Left renal pelvis (tissue), 4 donors: ENCODE measurements at places on chromosomes 5 and 9. TPM values are rescaled to one million over a fixed set of nuclear protein-coding genes. Genes with fewer than 3 reads are reported as not detected.

DNA sequence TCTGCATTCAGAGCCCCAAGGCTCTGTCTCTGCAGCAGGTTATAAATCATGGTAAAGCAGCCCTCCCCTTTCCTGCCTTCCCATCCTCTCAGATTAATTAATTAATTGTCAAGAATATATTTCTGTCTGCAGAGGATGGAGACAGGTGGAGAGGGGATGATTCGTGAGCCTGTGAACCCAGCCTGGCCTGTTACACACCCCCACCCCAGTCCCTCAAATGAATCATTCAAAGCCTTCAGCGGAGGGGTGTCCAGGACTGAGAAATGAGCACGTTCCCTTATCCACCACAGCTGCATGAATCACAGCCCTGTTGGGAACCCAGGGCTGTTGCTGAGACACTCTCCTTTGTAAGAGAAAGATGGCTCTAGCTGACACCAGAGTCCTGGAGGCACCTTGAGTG is 56.0 kb downstream of the NIPAL4 start:
- no peak for DNase-seq

Gene SMIM33
- 0.08 TPM for polyA plus RNA-seq

Gene RETREG1
- polyA plus RNA-seq: 35.4 TPM

Gene CATSPER3
- polyA plus RNA-seq: 0.67 TPM

Gene PCDHGA12
- polyA plus RNA-seq: 1.9 TPM

Gene SNCAIP
- 23.0 TPM for polyA plus RNA-seq

Gene NEUROG1
- polyA plus RNA-seq: not detected

Gene ZBED3
- polyA plus RNA-seq: 21.2 TPM

Gene ARAP3
- 14.9 TPM for polyA plus RNA-seq

GRCh38 chr9:13332571-13332970 is 53.1 kb upstream of the MPDZ start:
- no peak for DNase-seq

DNA sequence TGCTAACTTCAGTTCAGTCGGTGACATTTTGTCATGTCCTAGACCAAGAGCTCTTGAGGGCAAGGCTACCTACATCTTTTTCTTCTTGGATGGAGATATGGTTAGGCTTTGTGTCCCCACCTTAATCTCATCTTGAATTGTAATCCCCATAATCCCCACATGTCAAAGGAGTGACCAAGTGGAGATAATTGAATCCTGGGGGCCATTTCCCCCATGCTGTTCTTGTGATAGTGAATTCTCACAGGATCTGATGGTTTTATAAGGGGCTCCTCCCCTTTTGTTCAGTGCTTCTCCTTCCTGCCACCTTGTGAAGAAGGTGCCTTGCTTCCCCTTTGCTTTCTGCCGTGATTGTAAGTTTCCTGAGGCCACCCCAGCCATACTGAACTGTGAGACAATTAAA is 2.1 kb upstream of the CFAP90 start:
- DNase-seq: no peak

DNA sequence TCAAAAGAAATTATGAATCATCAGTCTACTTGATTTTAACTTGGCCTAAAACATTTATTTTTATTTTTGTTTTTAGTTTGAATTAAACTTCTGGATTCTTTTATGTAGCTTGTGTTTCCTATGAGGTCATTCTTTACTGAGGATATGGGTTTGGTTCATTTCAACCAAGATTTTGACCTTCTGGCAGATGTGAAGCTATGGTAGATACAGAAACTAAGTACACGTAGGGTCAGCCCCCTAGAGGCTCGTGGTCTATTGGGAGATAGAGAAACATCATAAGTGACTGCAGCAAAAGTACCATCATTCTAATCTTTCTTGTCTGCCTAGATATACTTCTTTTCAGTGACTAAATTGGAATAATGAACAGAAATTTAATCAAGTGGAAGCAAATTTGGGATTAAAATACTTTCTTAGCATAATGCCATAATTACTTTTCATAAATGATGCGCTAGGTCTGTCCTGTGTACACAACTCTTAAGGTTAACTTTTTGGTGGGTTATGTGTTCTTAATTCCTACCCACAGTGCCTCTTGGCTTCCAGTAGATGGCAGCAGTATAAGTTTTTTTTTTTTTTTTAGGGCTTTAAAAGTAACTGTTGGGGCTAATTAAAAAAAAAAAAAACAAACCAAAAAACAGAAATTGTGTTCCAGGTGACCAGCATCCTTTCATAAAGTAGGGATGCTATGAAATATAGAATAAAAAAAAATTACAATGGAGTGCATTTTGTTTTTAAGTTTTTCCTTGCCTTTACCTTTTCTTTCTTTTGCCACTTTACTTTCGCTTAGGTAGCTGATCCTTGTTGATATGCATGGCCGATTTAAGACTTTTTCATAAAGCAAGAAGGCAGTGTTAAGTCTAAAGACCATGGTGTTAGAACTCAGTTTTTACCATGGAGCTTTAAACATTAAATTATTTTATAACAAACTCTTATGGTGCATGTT is 49.9 kb downstream of the LRRTM2 start:
- DNase-seq: no peak

Gene EPB41L4A
- 28.4 TPM for polyA plus RNA-seq

Gene BSPRY
- polyA plus RNA-seq: 8.9 TPM

GRCh38 chr9:22169243-22169642 is 160.1 kb upstream of the CDKN2B start:
- no peak for DNase-seq

DNA sequence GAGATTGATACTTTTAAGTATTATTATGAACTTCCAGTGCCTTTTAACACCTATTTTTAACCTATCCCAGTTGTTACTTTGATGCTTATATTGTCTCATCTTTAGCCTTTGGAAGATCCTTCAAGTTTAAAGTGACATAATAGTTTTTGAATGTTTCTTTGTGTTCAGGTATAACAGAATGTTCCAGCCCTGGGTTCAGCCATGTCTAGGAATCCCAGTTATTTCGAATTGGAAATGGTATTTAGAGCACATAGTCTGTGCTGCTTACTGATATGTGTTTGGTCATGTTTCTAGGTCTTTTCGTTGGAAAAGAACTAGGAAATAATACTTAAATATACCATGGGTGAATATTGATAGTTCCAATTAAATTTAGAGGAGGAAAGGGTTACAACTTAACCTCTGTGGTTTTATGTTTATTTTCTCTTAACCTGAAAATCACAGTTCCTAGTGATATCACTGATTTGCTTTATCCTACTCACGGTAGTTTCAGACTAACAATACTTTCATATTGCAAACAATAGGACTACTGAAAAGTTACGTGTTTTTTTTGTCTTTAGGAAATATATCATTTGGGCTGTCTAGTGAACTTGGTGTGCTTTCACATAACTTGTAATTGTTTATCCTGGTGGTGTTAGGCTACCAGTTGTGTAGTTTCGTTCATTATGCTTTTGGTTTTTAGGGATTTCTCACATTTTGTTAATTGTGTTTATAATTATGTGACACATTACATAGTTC is 37.8 kb downstream of the UHRF2 start:
- DNase-seq: no peak

DNA sequence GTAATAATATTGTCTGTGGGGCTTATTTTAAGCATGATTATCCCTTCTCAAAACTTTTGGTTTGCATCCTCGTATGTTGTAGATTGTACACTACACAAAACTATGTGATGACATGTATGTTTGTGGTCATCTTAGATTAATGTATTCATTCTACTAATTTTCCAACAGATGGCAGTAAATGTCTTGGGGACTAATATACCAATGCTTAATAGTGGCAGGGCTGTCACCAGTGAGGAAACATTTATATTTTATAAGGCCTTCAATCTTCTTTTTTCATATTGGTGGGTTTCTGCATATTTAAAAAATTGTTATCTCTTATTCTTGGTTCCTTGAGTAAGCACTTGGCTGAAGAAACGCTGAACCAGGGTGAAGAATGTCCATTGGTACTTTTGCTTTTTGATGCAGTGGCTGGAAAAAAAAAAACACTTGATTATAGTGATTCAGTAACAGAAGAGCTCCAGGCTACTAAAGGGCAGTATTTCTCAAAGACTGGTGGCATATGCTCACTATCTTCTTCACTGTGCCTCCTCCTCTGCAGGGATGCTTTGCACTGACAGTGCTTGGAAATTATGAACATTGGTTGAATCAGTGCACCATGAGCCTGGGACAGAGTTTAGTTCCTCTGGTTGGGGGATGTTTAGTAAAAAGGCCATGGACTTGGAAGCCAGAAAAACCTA is 530.3 kb downstream of the RASEF start:
- DNase-seq: no peak

Gene CCL27
- polyA plus RNA-seq: 0.66 TPM

DNA sequence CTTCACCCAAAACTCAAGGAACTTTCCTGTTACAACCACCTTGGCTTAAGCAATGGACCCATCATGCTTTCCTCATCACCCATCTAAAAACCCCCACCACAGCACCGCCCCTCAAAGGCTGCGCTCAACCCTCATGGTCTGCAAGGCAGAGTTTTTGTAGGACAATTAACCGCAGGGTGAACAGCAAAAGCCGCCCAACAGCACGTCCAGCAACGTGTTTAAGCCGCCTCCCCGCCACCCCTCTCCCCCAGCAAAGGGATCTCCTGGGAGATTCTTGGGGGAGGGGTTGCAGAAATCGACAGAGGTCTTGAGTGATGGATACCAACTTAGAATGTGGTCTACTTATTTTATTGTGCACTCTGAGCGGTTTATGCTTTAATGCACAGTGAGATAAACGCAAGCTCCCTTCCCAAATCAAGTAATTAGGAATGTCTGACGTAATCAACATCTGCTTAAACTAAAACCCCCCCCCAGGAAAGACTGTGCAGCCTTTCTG is 1.9 kb downstream of the ROR2 start:
- DNase-seq: no peak

- no peak for DNase-seq
Observed at GRCh38 chr9:113998525-113999255, 79.4 kb downstream of the AMBP start.

- no peak for DNase-seq
Observed at GRCh38 chr5:92378966-92379611, 996.0 kb upstream of the ARRDC3 start.

Gene HTR1A
- polyA plus RNA-seq: not detected

GRCh38 chr9:133683586-133684120 is 47.5 kb downstream of the DBH start:
- DNase-seq: no peak

Gene STPG3
- 0.57 TPM for polyA plus RNA-seq
